ENCODE measurements at places on chromosomes 2 and 18.

- DNase-seq, result peak; percentile 11
Observed at GRCh38 chr18:13577091-13577697, 149.2 kb downstream of the FAM210A start.

- no peak for DNase-seq
Observed at GRCh38 chr2:38709567-38710194, 41.5 kb downstream of the SRSF7 start.

DNA sequence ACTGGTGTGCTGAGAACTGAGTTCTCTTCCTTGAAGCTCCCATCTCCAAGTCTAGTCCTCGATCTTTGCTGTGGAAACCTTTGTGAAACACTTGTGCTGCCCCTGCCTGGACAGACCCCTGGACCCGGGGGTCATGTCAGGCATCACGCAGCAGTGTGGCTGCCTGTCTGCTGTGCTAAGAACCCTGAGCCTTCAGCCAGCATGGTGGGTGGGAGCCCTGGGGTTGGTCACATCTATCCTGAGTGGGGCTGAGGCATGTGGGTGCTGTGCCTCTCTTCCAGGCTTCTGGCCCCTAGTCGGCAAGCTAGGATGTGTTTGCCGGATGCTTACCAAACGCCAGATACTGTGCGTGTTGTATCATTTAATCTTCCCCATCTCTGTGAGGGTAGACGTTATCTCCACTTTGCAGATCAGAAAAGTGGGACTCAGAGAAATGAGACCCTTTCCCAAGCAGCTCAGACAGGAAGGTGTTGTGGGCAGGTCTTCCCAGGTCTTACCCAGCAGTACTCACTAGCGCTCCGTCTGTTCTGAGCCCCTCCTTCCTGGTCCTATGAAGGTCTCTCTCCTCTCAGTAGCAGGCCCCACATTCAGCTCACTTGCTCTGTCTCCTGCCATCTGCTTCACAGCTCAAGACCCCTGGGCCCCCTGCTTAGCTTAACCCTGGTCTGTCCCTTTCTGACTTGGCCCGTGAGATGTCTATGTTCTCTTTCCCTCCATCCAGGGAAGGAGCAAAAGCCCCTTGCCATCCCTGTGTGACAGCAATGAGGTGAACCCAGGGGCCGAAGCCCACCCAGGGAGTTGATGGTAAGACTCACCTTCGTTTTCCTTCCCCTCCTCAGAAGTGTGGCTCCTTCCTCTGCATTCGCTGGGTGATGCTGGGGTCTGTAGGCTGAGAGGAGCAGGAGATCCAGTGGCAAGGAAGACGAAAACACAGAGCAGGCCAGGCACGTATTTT lies 242.8 kb downstream of the FAM210A start:
- DNase-seq, result no peak

DNA sequence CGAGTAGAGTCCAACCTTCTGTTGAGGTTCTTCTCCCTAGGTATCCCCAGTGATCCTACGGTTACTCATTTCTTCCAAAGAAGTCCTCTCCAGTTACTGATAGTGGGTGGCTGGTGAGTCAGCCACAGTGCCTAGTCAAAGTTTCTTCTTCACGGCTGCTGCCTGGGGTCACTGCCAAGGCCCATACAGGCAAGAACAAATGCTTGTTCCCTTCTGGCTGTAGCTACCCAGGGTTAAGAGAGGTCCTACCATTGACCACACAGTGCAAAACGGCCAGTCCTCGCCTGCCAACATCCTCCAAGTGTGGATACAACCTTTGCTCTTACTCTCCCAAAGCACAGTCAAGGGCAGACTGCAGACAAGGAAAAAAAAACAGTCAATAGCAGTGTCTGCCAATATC lies 2.9 kb upstream of the PTPN4 start:
- DNase-seq, result no peak

- DNase-seq, result no peak
Observed at GRCh38 chr18:8713691-8714090, 8.3 kb downstream of the MTCL1 start.

DNA sequence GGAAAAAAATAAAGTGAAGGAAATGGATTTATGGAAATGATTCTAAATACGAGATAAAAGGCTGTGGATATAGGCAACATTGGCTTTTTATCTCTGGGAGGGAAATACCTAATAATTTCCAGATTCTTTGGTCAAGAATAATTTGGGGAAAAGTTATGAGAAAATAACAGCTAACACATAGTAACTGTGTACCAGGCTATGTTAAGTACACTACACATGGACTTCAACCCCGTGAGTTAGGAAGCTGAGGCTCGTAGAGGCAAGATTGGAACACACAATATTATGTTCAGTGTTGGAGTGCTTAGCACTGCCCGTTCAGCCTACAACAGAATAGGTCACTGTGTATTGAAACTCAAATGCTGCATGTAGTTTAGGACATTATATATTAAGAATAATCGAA lies 34.3 kb upstream of the GPD2 start:
- DNase-seq, result no peak

- no peak for DNase-seq
Observed at GRCh38 chr18:11408555-11409065, 200.8 kb upstream of the SLC35G4 start.

- DNase-seq, result no peak
Observed at GRCh38 chr18:25077944-25078723, 273.8 kb downstream of the ZNF521 start.

GRCh38 chr2:20447437-20448245 lies 767 bp downstream of the RHOB start:
- DNase-seq, result no peak

DNA sequence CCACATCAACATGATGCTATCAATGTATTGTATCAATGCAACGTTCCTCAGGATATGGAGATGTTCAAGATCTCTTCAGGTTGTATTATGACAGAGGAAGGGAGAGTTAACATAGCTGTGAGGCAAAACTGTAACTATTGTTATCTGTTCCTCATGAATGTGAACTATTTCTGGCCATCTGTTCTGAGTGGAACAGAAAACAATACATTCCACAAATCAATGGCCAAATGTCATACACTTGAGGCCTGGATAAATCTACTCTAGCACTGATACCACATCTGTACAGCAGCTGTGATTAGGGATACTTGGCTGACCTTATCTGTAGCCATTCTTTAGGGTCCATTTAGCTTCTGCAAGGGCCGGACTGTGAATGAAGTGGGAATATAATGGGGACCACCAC lies 447.9 kb downstream of the IRS1 start:
- DNase-seq, result no peak

- DNase-seq, result no peak
Observed at GRCh38 chr2:101267671-101268656, 15.3 kb downstream of the CNOT11 start.

DNA sequence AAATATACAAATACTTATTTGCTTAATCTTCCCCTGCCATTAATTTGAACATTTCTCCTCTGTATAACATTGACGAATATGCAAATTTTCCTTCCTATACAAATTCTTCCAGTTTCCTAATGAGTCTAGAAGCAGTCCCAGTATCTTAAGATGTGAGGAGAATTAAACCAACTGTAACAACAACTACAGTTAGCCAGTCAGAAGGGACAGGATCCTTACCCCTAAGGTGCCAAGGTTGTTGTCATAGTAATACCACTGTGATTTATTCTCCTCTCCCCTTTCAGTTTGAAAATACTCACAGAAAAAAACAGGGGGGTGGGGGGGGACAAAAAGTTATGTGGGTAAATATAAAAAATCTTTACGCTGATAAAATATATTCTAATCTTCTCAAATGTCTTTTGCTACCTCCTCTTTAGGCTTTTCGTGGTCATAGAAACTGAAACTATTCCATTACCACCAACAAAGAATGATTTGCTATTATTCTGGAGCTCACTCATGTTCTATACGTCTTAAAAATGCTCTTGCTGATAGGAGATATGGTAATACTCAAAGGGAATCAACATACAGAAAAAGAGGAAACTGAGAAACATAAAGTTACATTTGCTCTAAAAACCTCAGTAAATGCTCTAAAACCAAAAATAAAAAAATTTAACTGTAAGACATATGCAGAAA lies 107.6 kb downstream of the MEMO1 start:
- no peak for DNase-seq

DNA sequence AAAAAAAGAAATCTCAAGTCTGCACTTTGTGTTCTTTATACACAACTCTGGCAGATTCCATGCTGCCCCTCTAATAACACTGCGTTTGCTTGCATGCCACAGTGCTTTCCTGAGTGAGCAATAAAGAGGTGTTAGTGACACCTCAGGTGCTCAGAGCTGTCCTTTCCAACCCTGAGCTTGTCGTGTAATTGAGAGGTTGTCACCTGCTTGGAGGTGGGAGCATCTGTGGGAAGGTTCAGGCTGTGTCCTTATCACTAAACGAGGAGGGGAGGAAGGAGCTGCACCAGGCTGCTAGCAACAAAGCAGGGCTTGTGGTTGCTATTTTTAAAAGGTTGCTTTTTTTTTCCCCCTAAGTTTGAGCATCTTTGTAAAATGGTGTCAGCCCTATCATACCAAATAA lies 31.9 kb downstream of the APCDD1 start:
- DNase-seq, result no peak

DNA sequence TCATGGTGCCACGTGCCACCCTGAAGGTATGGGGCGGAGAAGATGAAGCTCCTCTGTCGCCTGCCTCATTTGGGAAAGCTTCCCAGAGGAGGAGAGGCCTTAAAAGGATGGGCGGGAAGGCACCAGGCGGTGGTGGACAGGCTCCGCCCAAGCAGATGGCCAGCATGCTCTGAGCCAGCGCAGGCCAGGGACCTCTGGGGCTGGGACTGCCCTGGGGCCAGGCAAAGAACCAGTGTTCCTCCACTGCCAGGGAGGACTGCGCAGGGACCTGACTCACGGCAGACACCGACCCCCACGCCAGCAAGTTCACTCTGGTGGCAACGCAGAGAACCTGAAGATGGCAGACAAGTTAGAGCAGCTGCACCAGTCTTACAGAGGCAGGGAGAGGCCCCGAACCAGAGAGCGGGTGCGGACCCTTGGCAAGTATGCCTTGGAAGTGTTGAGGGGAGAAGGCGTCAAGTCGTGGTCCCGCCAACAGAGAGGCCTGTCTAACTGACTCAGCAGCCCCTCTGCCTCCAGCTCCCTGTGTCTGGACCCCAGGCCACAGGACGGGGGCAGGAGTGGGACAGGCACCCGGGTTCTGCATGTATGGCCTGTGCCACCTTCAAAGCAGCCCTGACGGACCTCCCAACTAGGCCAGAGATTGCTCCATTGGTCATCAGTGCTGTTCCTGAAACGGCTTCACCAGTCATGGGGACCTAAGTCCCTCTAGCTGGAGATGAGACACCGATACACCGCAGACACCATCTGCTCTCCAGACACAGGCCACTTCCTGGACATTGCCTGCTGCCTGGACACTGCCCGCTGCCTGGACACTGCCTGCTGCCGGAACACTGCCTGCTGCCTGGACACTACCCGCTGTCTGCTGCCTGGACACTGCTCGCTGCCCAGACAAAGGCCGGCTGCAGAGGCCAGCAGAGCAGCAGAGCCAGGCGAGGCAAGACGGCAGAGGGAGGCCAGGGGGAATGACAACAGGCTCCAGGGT lies 124.7 kb downstream of the HDAC4 start:
- DNase-seq, result no peak

GRCh38 chr2:131105950-131106801 lies 1.0 kb downstream of the PLEKHB2 start:
- peak; percentile 44 for DNase-seq

- DNase-seq, result no peak
Observed at GRCh38 chr2:2320486-2321199, 10.4 kb downstream of the MYT1L start.

GRCh38 chr2:237863102-237863511 lies 3.7 kb downstream of the RAMP1 start:
- DNase-seq, result no peak

DNA sequence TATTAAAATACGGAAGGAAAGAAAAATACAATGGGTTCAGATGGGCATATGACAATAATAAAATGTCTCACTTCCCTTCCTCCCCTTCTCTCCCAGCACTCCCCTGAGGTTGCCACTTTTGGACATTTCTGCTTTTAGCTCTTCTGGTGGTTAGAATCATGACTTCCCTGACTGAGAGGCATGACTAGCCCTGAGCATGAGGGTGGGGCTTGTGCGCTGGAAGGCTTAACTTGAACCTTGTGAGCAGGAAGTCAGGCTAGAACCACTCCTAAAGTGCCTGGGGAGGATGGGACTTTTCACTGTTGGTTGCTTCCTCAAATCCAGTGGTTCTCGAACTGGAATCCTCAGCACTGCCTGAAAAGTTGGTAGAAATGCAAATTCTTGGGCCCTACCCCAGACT lies 19.7 kb upstream of the ARHGAP25 start:
- DNase-seq, result no peak

DNA sequence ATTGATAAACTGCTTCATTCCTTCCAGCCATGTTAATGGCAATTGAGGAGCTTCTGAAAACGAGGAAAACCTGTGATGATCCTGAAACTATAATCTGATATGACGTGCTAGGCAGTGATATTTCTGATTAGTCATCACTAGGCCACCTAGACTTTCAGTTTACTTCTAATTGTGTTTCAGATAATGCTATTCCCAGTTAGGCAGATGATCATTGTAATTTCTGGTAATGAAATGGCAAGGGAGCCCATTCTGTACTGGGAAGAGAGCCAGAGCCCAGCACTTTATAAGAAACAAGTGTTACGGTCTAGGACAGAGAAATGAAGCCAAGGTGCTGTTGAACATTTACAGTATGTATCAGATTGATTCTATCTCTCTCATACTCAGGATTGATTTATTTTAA lies 106.2 kb downstream of the CPO start:
- no peak for DNase-seq

DNA sequence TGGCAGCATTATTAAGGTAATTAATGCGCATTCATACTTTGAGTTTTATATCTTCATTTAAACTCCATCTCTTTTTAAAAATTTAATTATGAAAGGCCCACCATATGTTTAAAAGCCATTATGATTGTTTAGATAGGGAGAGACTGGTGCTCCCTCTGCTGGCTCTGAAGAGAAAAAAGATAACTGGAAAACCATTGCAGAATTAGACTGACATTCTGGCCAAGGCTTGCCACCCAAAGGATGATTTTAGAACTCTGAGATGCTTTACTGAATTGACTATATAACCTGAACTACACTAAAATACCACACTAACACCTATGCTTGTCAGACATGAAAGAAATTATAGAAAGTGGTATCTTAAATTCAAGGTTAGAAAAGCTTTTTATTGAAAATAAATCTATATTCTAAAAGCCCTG lies 127.6 kb upstream of the SPOPL start:
- DNase-seq, result peak; percentile 17

- DNase-seq, result no peak
Observed at GRCh38 chr18:11887328-11888128, 20.6 kb downstream of the MPPE1 start.

DNA sequence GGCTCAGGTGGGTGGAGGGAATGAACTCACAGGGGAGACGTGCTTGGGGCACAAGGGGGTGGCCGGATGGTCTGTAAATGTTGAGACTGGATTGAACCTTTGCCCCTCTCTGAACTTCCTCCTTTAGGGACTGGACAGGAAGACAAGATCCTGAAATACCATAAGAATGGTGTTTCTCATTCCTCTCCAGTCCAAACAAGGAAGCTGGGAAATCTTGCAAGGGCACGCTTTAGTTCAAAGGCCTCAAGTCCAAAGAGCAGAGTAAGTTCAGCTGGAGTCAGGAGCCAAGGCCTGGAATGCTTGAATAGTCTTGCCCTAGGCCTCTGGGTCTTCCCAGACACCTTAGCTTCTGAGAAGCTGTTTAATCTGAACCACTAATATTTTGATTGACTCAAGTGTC lies 52.4 kb upstream of the SIX3 start:
- DNase-seq, result no peak

- no peak for DNase-seq
Observed at GRCh38 chr2:107398683-107399082, 428.0 kb upstream of the RGPD4 start.

GRCh38 chr2:143519521-143519920 lies 390.3 kb downstream of the ARHGAP15 start:
- no peak for DNase-seq
